SK-N-SH (cell line): ENCODE measurements at places on chromosomes 4 and X. TPM values are rescaled to one million over a fixed set of nuclear protein-coding genes. Genes with fewer than 3 reads are reported as not detected.

- no peaks in the 10 kb centered on the region for H3K4me1 ChIP-seq
- H3K36me3 ChIP-seq = no peaks in the 10 kb centered on the region
- H3K4me3 ChIP-seq = no peak overlapping the region
- DNase-seq = no peak
These were observed 422.6 kb upstream of the GALNTL6 start for GRCh38 chr4:171390626-171391025.

Gene TRAM1L1
- 2.4 and 3.0 TPM in 2 replicates for polyA plus RNA-seq

GRCh38 chr4:103095080-103095479 lies 4.6 kb downstream of the BDH2 start:
- no peak overlapping the region for H3K4me3 ChIP-seq
- H3K27ac ChIP-seq = no peak overlapping the region
- H3K4me1 ChIP-seq = peaks cover 7% of the 10 kb centered on the region; the same call in 1 of the 2 replicates
- H3K36me3 ChIP-seq = peaks cover 23% of the 10 kb centered on the region

- H3K4me3 ChIP-seq = no peak within 1 kb of the TSS
- H3K4me1 ChIP-seq = no peaks in the 10 kb centered on the region
These were observed at the start of gene BTK for GRCh38 chrX:101385795-101386541. TSS of gene BTK (minus strand) at chrX:101386191. CDS start at chrX:101375284, 10,907 bp downstream.

DNA sequence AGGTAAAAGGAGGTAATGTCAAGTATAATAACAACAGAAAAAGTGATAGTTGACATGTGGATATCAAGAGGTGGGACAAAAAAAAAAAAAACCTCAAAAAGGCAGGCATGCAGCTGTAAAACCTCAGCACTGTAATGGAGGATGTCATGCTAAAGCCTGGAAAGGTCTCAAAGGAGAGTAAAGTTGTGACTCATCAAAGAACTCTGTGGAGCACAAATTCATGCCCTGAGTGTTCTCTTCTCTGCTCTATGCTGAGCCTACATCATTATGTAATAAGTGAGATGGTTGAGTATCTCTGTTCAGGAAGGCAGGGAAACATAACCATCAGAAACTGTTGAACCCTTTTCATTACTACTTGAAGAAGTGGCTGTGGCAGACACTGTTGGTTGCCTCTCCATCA lies 597.8 kb downstream of the BCOR start:
- H3K27ac ChIP-seq = no peak overlapping the region
- no peaks in the 10 kb centered on the region for H3K4me1 ChIP-seq
- no peaks in the 10 kb centered on the region for H3K36me3 ChIP-seq
- peaks cover 8% of the 10 kb centered on the region; the same call in 1 of the 2 replicates for H3K27me3 ChIP-seq
- DNase-seq = no peak

- H3K27ac ChIP-seq = no peak overlapping the region
- H3K4me1 ChIP-seq = no peaks in the 10 kb centered on the region
- H3K4me3 ChIP-seq = no peak overlapping the region
- H3K36me3 ChIP-seq = peaks cover 3% of the 10 kb centered on the region
These were observed 66.0 kb downstream of the GLRB start for GRCh38 chr4:157141976-157142375.

- H3K36me3 ChIP-seq = no peaks in the 10 kb centered on the region
- H3K27ac ChIP-seq = no peak overlapping the region
- DNase-seq = peak; percentile 9
- no peak overlapping the region for H3K4me3 ChIP-seq
These were observed 134.0 kb downstream of the COL4A6 start for GRCh38 chrX:108304210-108304609.

DNA sequence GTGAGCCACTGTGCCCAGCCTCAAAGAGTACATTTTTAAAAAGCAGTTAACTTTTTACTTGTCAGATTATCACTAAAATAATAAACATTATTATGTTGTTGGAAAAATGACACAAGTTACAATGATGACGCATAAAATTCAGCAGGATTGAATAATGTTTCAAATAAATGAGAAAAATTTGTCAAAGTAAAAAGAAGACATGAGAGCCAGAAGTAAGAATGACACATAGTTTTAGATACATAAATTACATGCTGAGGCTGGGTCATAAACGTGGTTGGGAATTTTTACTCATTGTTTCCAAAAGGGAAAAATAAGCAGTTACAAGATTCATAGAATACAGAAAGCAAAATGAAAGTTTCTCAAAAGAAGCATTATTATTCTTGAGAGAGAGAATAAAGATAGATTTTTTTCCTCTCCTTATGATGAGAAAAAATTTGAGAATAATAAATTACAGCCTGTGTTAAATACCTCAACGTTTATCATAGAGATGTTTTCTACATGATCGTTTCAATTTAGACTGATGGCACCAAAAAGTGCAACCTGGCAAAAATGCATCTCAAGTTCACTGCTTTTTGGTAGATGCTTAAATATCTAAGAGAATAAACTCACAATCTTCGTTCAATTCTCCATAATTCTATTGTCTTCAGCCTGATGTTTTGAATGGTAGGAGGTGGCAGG lies 40.4 kb downstream of the GUCY1B1 start:
- H3K36me3 ChIP-seq = no peaks in the 10 kb centered on the region
- H3K4me1 ChIP-seq = no peaks in the 10 kb centered on the region
- no peak overlapping the region for H3K4me3 ChIP-seq
- no peak overlapping the region for H3K27ac ChIP-seq

DNA sequence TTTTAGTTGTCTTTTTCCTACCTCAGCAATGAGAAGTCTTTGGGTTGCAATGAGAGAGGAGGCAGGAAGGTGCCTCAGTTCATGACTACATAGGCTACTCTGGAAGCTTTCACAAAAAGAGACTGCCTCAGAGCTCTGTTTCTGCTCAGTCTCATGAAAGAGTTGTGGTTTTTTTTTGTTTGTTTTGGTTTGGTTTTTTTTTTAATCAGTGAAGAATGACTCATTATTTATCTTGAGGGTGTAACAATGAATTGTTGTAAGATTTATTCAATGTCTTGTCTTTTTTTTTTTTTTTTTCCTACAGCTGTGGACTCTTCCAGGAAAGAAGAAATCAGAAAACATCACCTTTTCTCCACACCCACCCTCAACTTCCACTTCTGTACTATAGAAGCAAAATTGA lies 67.5 kb upstream of the CXCL13 start:
- no peak overlapping the region for H3K27ac ChIP-seq
- H3K36me3 ChIP-seq = no peaks in the 10 kb centered on the region
- DNase-seq = no peak
- H3K4me3 ChIP-seq = no peak overlapping the region
- no peaks in the 10 kb centered on the region for H3K27me3 ChIP-seq

DNA sequence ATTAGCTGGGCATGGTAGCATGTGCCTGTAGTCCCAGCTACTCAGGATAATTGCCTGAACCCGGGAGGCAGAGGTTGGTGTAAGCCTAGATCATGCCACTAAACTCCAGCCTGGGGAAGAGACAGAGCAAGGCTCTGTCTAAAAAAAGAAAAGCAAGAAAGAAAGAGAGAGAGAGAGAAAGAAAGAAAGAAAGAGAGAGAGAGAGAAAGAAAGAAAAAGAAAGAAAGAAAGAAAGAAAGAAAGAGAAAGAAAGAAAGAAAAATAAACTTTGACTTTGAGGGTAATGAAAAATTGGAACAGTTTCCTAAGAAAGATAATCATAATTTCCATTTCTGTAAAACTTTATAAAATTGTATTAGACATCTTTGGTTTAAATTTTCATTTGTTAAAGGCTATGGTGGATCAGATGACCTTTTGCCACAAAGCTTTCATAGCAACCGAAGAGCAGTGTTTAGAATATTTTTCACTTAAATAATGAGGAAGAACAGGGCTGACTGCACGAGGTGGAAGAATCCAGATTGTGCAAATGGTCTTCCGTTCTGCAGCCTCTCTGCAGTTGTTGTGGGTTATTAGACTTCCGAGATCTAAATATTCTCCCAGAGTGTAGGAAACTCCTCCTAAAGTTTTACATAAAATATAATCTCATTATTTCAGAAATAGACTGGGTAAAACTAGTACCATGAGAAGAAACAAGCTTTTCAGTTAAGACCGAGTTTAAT lies 55.9 kb downstream of the RBM47 start:
- no peak for DNase-seq
- no peak overlapping the region for H3K4me3 ChIP-seq
- H3K27me3 ChIP-seq = no peaks in the 10 kb centered on the region

GRCh38 chrX:138683600-138683999 lies 27.9 kb downstream of the FGF13 start:
- H3K4me1 ChIP-seq = no peaks in the 10 kb centered on the region
- H3K36me3 ChIP-seq = no peaks in the 10 kb centered on the region
- DNase-seq = no peak
- H3K27ac ChIP-seq = no peak overlapping the region
- no peak overlapping the region for H3K4me3 ChIP-seq

- H3K4me3 ChIP-seq = no peak overlapping the region; the same call in 1 of the 2 replicates
- H3K4me1 ChIP-seq = no peaks in the 10 kb centered on the region
- H3K27ac ChIP-seq = no peak overlapping the region
- no peaks in the 10 kb centered on the region for H3K27me3 ChIP-seq
- H3K36me3 ChIP-seq = no peaks in the 10 kb centered on the region
- peak; percentile 19 for DNase-seq
These were observed 127.4 kb upstream of the RPL34 start for GRCh38 chr4:108492816-108493595.

Gene PCDH18
- polyA plus RNA-seq = 25.0 and 37.5 TPM in 2 replicates

Gene TRIM60
- not detected in 2 replicates for polyA plus RNA-seq

DNA sequence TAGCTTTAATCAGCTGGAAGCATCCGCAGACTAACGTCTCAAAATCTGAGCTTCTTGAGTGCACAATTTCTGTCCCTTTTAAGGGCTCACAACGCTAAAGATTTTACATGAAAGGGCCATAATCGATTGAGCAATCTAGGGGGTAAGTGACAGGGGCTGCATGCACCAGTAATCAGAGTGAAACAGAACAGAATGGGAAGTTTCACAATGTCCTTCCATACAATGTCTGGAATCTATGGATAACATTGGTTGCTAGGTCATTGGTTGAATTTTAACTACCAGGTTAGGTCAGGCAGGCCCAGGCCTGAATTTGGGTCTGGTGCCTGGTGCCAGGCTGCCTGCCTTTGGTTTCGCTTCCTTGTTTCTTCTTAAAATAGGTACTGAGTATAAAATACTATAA lies 42.0 kb upstream of the MTMR8 start:
- DNase-seq = no peak
- no peaks in the 10 kb centered on the region for H3K4me1 ChIP-seq
- no peak overlapping the region for H3K4me3 ChIP-seq
- H3K36me3 ChIP-seq = no peaks in the 10 kb centered on the region
- no peaks in the 10 kb centered on the region for H3K27me3 ChIP-seq
- no peak overlapping the region for H3K27ac ChIP-seq

Gene XG
- polyA plus RNA-seq = 0.42 and 0.76 TPM in 2 replicates

GRCh38 chrX:111348429-111348828 lies 63.6 kb downstream of the DCX start:
- no peak overlapping the region for H3K4me3 ChIP-seq
- H3K4me1 ChIP-seq = no peaks in the 10 kb centered on the region
- no peak for DNase-seq
- H3K36me3 ChIP-seq = no peaks in the 10 kb centered on the region

- no peaks in the 10 kb centered on the region for H3K4me1 ChIP-seq
- no peaks in the 10 kb centered on the region for H3K36me3 ChIP-seq
- H3K27me3 ChIP-seq = no peaks in the 10 kb centered on the region
- no peak overlapping the region for H3K27ac ChIP-seq
- no peak overlapping the region for H3K4me3 ChIP-seq
These were observed 1811.2 kb upstream of the PCDH10 start for GRCh38 chr4:131337936-131338335.

- no peak overlapping the region for H3K4me3 ChIP-seq
- H3K27me3 ChIP-seq = no peaks in the 10 kb centered on the region; the same call in 1 of the 2 replicates
- H3K27ac ChIP-seq = no peak overlapping the region
These were observed 6.4 kb downstream of the SGMS2 start for GRCh38 chr4:107831140-107831539.

DNA sequence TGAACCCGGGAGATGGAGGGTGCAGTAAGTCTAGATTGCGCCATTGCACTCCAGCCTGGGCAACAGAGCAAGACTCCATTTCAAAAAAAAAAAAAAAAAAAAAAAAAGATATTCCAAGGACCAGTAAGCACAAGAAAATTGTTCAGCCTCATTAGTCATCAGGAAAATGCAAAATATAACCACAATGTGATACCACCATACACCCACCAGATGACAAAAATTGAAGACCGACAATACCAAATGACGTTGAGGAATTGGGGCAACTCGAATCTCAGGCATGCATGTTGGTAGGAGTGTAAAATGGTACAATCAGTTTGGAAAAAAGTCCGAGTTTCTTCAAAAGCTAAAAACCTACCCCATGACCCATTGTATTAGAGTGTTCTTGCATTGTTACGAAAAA lies 130.2 kb upstream of the FAM9B start:
- H3K4me1 ChIP-seq = no peaks in the 10 kb centered on the region; the same call in 1 of the 2 replicates
- no peak overlapping the region for H3K27ac ChIP-seq
- no peak overlapping the region for H3K4me3 ChIP-seq
- DNase-seq = no peak
- no peaks in the 10 kb centered on the region for H3K27me3 ChIP-seq

DNA sequence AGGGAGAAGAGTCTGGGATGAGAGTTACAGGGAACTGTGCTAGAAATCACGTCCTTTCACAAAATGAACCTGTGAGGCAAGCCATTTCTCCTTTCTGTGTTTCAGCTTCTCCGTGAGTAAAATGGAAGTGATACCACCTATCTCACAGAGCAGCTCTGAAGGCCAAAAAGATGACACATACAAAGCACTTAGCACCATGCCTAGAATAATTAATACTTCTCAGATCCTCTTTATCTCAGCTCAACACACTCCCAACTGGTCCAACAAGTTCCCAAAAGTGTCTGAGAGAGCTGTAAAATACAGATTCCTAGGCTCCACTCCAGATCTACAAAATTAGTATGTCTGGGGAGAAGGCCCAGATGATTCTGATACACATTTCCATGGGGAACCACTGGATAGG lies 38.3 kb downstream of the LHFPL1 start:
- H3K27ac ChIP-seq = no peak overlapping the region
- no peak overlapping the region for H3K4me3 ChIP-seq
- H3K36me3 ChIP-seq = no peaks in the 10 kb centered on the region
- no peaks in the 10 kb centered on the region for H3K4me1 ChIP-seq
- H3K27me3 ChIP-seq = no peaks in the 10 kb centered on the region

- peak overlapping the region; percentile 73 for H3K4me3 ChIP-seq
- peaks cover 12% of the 10 kb centered on the region; the same call in 1 of the 2 replicates for H3K27me3 ChIP-seq
- peak overlapping the region; percentile 24; the same call in 1 of the 2 replicates for H3K27ac ChIP-seq
- DNase-seq = peak; percentile 47
- H3K4me1 ChIP-seq = no peaks in the 10 kb centered on the region
These were observed 855 bp downstream of the GPRASP2 start for GRCh38 chrX:102712981-102713625.

DNA sequence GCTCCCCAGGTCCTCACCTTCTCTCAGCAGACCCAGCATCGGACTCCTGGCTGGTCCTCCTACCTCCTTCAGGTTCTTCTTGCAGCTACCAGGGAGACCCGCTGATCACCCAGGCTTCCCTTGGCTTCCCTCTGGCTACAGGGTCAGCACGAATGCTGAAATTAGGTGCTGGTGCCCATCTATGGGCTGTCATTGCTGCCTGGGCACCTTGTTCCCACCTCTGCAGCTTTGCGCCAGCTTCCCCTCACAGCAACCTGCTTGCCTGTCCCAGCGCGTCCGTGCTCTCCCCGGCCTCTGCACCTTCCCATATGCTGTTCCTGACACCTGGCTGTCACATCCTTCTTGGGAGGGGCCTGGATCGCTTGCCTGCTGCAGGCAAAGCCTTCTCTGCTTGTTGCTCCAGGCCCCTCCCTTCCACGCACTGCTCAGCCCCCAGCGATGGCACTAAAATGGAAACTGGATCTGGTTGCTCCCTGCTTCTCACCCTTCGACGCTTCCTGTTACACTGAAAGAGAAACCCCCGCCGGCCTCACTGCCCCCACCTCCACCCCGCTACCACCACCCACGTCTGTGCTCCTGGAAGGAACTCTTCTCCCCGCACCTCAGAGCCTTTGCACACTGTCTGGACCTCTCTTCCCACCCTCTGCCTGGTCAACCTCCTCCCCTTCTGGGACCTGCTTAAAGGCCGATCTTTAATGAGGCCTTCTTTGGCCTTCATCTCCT lies 22.2 kb downstream of the C4orf50 start:
- no peak for DNase-seq
- H3K4me1 ChIP-seq = peaks cover 4% of the 10 kb centered on the region; the same call in 1 of the 2 replicates
- no peaks in the 10 kb centered on the region for H3K36me3 ChIP-seq
- H3K4me3 ChIP-seq = no peak overlapping the region
- H3K27ac ChIP-seq = no peak overlapping the region
